Mesothelial cell of epicardium (in vitro differentiated cells): ENCODE measurements at places on chromosomes 2 and 18. TPM values are rescaled to one million over a fixed set of nuclear protein-coding genes. Genes with fewer than 3 reads are reported as not detected.

GRCh38 chr2:143771939-143772338, 642.7 kb downstream of the ARHGAP15 start:
- DNase-seq, result no peak

Gene SERPINB13
- 0.27 to 0.77 TPM (median 0.38 TPM) in 3 replicates for total RNA-seq

- no peak for DNase-seq
Observed at GRCh38 chr2:138010890-138011289, 46.6 kb downstream of the HNMT start.

DNA sequence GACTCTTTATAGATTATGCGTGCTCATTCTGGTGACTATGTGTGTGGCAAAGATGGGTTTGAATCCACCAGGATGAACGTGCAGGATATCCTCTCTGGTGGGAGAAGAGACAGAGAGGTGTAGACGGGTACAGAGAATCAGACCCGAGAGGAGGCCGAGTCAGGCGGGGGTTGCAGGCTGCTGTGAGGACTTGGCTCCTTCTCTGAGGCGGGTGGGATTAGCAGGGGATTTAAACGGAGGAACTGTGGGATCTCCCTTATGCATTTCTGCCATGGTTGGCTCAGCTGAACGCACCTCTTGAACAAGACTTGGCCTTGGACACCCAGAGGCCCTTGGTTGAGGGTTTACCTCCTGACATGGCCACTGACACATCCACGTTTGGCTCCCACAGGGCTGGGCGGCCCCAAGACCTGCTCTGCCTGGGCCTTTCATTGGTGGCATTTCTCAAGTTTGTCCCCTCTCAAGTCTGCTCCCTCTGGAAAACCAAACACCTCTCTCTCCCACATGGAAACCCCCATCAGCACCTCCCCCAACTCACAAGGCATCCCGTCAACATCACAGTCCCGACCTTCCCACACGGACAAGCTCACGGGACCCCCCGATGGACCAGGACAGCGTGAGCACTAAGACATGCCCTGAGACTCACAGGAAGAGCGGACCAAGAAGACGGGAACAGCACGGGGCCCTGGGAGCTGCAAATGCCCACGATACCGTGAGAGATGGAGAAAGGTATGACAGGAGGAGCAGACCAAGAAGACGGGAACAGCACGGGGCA, 158.3 kb downstream of the RTP5 start:
- peak; percentile 22 for DNase-seq

Gene PID1
- 2.0 to 2.4 TPM (median 2.1 TPM) in 3 replicates for total RNA-seq

- DNase-seq, result no peak
Observed at GRCh38 chr2:174614261-174614660, 16.7 kb upstream of the WIPF1 start.

Gene ERBB4
- 8.5 to 9.5 TPM (median 9.2 TPM) in 3 replicates for total RNA-seq

- no peak for DNase-seq
Observed at GRCh38 chr18:46452820-46453219, 204.2 kb downstream of the LOXHD1 start.

DNA sequence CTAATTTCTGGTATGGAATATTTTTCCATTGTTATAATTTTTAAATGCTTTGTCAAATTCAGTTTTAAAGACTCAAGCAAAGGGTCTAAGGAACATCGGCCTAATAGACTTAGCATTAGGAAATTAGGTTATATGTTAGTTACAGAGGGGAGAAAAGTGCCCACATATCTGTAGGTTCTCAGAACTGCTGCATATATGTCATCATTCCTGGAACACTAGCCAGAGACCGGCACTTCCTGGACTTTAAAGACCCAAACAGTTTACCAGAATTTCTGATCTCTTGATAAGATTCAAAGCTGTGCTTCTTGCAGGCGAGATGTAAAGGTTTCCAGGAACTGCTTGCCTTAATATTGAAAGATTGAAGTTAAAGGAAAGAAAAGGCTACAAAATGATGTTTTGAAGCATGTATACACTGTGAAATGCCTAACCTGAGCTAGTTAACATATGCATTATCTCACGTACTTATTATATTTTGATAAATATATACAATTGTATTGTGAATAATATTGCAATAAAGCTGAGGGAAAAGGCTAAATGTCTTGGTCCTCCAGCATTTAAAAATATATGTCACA, 993.6 kb downstream of the LRP1B start:
- no peak for DNase-seq

Gene FKBP1B
- 14.6 to 18.0 TPM (median 16.9 TPM) in 3 replicates for total RNA-seq

- no peak for DNase-seq
Observed at GRCh38 chr2:215401896-215402379, 33.9 kb downstream of the FN1 start.

Gene PDCL3
- total RNA-seq, result 20.6 to 24.7 TPM (median 21.7 TPM) in 3 replicates

GRCh38 chr2:106143495-106144215, 50.4 kb downstream of the UXS1 start:
- no peak for DNase-seq

- no peak for DNase-seq
Observed at GRCh38 chr2:68027959-68028358, 34.8 kb downstream of the C1D start.

DNA sequence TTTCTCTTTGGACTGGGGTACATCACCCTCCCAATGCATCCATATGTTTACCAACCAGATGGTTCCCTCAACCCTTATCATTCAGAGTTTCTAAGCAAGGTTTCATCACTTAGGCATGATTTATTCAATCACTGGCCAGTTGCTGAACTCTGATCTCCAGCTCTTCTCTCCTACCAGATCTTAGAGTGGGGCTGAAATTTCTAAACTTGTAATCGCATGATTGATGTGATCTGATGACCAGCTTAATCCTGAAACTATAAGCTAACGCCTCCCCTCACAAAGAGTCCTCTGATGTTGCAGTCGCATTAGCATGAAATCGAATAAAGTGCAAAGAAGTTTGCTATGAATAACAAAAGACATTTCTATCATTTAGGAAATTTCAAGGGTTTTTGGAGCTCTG, 1082.0 kb downstream of the DPP10 start:
- no peak for DNase-seq

DNA sequence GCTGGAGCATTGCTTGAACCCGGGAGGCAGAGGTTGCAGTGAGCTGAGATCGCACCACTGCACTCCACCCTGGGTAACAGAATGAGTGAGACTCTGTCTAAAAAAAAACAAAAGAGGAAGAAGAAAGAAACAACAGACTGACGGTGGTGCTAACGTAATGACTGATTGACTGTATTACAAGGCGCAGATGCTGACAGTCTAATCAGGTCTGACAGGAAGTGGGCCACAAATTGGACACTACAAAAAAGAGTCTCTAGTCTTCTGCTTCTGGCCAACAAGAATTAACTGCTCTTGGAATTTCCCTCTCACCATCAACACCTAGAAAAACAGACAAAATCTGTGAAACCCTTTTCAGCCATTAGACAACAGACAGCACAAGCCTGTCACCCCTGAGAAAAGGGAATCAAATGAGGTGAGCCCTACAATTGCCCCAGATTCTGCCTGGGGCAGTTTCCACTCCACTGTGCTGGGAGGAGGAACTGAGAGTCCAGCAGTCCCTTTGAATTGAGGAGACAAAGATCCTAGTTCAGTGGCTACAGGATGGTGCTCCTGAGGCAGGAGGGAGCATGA, 43.3 kb downstream of the SNED1 start:
- no peak for DNase-seq

- no peak for DNase-seq
Observed at GRCh38 chr2:211203986-211204385, 647.6 kb downstream of the CPS1 start.

DNA sequence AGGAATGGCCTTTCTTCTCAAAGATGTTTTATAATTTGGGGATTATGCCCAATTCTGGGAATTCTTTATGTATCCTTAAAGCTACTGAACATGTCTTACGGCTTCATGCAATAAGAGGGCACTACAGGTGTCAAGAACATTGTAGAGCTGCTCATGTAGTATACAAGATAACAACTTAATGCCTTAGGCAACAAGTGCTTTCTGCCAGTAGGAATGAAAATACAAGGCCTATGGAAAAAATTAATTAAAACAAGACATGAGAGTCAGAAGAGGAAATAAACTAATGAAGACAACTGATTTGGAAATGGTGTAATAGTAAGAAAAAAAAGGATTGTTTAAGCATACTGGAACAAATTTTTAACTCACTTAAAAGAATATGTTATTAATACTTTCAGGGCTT, 27.3 kb downstream of the GREB1L start:
- DNase-seq, result no peak

Gene KIAA2012
- 0.24 to 0.45 TPM (median 0.25 TPM) in 3 replicates for total RNA-seq

DNA sequence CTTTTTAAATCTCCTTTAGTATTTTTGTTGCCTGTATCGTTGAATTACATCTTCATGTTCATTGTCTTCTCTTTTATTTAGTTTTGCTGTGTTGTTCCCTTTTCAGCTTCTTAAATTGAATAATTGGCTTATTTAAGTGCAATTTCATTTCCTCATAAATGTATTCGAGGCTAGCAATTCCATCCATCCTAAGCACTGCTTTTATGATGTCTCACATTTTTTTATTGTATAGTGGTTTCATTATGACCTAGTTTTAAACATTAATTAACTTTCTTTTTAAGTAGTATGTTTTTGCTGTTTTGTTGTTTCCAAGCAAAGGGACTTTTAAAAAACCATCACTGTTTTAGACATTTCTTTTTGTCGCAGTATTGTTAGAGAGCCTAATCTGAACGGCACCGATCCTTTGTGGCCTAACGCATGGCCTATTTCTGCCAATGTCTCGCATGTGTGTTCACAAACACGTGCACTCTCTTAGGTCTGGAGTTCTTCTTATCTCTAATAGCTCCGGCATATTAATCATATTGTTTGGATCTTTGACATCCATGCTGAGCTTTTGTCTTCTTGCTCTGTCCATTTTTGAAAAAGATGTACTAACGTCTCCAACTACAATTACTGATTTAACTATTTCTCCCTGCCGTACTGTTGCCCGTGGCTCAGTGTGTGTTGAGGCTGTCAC, 59.6 kb upstream of the ZNF516 start:
- DNase-seq, result no peak

Gene CPO
- total RNA-seq, result 0.18 TPM in 1 of 3 replicates, not detected in the others

Gene PKDCC
- total RNA-seq, result 112 to 131 TPM (median 123 TPM) in 3 replicates

Gene CAPN14
- total RNA-seq, result 0.40 to 0.54 TPM (median 0.47 TPM) in 3 replicates

DNA sequence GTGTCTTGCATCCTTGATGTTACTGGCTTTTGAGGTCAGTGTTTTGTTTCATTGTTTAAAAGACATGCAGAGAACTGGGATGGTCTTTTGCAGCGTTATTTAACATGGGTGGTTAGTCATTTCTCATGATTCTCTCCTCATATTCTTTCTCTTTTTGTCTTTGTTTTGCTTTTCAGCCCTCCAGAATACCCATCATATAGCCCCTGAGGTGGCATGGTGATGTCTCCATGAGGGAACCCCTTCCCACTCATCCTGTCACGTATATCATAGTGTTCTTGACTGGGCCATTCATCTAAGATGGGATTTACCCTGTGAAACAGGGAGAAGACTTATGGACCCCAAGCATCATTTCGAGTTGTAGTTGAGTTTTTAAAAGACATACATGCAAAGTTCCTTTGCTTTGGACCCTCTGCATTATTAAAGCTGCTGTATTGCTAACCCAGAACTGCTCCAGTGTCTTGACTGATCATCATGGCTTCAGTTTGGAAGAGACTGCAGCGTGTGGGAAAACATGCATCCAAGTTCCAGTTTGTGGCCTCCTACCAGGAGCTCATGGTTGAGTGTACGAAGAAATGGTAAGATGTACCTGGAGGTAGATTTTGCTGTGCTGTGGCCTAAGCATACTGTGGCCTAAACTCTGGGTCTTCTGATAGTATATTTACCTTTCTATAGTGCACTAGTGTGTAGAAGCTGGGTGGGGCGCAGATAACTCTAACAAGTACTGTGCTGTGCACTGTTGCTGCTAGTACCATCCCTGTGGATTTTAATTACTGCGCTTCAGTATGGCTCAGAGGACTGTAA, 1.4 kb downstream of the EHBP1 start:
- DNase-seq, result no peak

DNA sequence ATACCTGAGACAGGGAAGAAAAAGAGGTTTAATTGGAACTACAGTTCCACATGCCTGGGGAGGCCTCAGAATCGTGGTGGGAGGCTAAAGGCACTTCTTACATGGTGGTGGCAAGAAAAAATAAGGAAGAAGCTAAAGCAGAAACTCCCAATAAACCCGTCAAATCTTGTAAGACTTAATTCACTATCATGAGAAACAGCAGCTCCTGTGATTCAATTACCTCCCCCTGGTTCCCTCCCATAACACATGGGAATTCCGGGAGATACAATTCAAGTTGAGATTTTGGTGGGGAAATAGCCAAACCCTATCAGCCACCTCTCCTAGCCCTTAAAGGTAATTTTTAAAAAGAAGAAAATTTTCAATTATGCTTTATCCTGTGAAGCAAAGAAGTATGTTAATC, 728.8 kb downstream of the RNF144A start:
- DNase-seq, result no peak

DNA sequence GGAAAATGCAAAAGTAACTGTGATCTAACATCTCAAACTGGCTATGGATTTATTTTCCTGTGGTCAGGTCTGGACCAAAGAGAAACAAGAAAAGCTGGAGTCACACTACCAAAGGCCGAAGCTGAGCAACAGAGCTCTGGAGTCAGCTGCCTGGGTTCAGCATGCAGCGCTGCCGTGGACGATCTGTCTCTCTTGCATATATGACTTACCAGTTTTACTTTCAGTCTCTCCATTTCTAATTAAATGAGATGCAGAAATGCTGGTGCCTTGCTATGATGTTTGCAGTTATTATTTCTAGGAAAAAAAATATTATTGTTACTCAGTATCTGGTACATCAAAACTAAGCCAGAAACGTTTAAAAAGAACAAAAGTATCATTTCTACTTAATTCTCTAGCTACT, 813.2 kb downstream of the RNF144A start:
- no peak for DNase-seq

DNA sequence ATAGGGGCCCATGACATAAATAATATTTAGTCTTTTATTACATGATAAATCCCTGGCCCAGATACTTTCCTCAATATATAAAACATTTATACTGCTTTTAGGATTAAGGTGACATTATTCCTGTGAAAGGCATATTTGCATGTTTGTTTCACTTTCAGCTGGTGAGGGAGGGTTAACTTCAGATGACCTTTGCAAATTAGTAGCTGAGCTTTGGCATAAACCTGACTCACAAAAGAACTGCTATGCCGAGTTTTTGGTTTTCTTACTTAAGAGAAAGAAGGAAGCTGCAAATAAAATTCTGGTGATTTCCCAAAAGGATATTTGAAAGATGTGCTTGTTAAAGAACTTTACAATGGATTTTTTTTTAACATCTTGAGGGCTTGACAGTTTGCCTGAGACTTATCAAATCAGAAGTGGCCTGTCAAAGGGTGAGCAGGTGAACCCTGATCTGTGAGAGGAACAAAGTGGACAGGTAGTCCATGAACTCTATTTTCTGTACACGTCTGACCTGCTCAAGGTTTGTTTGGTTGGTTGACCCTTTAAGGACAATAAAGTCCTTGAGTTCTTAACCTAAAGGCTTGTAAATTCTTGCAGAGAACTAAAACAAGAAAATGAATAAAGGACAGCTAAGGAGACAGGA, 93.5 kb downstream of the FAM124B start:
- no peak for DNase-seq

Gene RND3
- 140 to 145 TPM (median 144 TPM) in 3 replicates for total RNA-seq

Gene HOXD10
- 3.2 to 4.1 TPM (median 3.9 TPM) in 3 replicates for total RNA-seq

Gene SULT1C2
- total RNA-seq, result 0.05 to 0.13 TPM in 2 of 3 replicates, not detected in the other

Gene AKAIN1
- total RNA-seq, result not detected in 3 replicates

Gene VWC2L
- total RNA-seq, result not detected in 3 replicates
